ENCODE measurements at places on chromosomes 13 and 19.
A peak's percentile ranks its signal among the peaks of the same experiment; 100 is the strongest.

DNA sequence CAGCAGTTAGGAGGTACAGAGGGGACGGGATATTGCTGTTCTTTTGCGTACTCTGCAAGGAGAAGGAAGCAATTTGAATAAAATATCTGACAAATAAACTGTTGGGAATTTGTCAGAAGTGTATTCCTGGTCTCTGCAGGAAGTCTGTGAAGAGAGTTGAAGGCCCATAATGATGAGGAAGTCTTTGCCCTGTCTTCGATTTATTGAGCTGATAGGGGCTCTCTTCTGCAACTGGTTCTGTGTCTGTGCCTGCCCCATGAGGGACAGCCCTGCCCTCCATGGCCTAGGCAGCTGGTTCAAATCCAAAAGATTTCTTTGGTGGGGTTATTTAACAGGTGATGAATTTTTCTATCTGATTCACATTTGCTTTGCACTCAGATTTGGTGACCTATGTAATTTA is 339.7 kb upstream of the EDNRB start:
- DNase-seq, result no peak

DNA sequence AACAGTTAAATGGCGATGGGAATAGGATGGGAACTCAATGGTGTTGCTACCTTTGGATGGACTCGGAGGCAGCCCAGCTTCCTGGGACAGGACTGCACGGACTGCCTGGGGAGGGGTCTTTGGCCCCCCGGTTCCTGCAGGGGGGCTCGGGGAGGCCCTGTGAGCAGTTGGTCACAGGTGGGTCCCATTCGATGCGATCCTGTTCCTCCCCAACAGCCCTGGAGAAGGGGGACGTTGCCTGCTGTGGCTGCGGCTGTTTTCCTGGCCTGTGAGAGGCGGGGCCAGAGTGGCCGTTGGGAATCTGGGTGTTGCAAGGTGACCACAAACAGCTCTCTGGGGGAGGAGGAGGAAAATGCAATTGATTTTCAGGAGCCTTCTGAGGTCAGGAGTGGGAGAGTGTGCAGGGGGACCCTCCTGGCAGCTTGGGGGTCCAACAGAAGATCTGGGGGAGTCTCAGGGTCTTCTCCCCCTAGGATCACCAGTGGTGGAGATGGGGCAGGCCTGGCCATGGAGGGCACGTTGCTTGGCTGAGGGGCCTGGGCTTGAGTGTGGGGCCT is 1.9 kb upstream of the PLPPR3 start:
- no peak for DNase-seq

- no peak for DNase-seq
Observed at GRCh38 chr13:111973186-111973585, 93.8 kb upstream of the SOX1 start.

GRCh38 chr13:21333186-21333585 is 125.9 kb downstream of the ZDHHC20 start:
- no peak for DNase-seq

DNA sequence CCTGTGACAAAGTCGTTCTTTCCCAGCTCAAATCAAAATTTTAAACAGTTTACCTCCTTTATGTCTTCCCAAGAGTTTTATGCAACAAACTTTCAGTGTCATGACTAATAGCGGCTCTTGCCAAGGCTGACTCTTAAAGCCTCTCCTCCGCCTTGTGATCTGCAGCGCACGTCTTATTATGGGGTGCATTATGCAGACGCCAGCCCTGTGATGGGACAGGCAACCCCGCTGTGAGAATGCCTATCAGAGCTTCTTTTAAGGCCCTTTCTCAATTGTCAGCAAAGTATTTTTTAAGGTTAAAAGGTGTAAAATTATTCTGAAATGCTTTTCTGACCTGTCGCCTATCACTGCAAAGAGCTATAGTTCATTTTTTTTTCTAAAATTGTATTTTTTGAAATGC is 152.8 kb downstream of the SOX1 start:
- no peak for DNase-seq

- no peak for DNase-seq
Observed at GRCh38 chr13:112077729-112078128, 10.8 kb downstream of the SOX1 start.

DNA sequence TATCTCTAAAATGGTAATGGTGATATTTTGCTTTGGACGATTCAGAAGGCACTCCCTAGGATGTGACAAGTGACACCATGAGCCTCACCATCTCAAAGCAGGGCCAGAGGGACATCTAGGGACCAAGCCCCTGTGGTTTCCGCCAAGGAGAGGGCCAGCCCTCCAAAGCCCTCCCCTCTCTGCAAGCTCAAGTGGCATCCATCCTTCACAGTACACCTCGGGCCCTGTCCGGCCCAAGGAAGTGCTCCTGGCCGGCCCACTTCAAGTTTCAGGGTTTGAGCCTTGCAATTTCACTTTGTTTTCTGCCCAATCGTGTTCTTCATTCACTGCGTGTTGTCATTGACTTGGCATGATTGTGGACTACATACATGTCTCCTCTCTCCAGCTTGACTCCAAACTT is 82.5 kb downstream of the TSHZ3 start:
- DNase-seq, result no peak

DNA sequence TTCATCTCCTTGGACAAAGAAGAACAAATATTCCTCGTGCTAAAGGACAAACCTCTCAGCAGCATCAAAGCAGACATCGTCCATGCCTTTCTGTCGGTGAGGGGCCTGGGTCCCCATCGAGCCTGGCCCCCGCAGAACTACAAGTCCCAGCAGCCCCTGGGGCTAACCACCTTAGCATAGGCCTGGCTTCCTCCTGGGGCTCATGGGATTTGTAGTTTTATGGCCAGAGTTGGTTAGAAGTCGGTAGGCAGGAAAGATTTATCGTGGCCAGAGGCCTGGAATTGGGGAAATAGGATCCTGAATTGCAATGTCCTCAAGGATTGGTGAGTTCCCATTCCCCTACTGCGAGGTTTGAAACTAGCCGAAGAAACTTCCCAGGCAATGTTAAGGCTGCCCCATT is 19.6 kb downstream of the TMEM150B start:
- no peak for DNase-seq

GRCh38 chr13:31880851-31881494 is 141.6 kb downstream of the RXFP2 start:
- no peak for DNase-seq

DNA sequence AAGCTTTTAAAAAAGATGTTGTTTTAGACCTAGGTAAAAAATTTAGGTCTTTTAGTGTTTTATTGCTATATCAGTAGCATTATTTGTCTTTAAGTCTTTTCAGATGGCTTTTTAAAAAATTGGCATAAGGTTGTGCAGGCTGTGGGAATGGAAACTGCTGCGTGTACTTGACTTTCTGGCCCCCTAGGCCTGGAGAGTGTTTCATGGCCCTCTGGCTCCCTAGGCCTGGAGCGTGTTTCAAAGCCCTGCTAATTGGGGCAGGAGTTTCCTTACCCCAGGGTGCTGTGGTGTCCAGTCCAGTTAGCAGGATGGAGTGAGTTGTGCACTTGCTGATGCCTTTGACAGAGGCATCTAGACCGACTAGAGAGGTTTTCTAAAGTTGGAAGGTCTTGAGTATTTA is 23.8 kb downstream of the PRAM1 start:
- no peak for DNase-seq

DNA sequence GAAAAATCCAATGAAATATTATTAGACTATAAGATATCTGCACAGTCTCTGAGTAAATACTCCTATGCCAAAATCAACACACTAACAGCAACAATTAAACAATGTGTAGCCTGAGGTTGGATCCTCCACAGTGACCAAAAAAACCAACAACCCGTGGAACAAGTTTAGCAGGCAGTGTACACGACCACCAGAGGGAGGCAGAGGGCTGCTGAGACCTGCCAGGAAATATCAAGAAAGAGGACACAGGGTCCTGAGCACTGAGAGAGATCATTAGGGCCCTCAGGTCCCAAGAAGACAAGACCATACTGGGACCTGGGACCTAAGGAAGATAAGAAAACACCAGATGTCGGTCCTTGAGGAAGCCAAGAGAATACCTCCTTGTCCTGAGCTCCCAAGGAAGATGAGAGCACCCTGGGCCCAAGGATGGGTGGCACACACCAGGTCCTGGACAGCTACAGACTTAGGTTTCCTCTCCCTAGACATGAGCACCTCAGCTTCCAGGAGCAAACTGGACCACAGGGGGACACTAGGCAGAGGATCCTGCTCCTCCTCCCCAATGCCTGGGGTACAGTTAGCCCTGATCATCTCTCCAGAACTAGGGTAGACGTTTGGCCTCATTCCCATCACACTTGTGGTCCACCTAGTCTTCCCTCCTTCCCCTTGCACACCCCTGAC is 822 bp upstream of the ZNF274 start:
- DNase-seq, result peak; percentile 10

DNA sequence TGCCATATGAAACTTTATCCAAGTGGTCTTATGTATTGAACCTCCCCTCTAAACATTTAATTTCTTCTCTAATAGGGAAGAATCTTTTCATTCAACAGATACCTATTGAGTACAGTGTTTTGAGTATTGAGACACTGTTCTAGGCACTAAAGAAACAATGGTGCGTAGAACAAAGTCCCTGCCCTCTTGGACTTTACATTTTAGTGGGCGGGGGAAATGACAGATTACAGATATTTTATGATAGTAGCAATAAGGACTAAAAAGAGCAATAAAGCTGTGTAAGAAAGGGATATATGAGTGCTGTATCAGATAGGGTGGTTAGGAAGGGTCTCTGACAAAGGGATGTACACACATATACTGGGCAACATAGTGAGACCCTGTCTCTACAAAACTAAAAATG is 5.4 kb downstream of the NUDT15 start:
- DNase-seq, result no peak

- DNase-seq, result no peak
Observed at GRCh38 chr13:24516919-24517318, 4.3 kb upstream of the PARP4 start.

- DNase-seq, result no peak
Observed at GRCh38 chr13:58266271-58266670, 634.7 kb downstream of the PCDH17 start.

DNA sequence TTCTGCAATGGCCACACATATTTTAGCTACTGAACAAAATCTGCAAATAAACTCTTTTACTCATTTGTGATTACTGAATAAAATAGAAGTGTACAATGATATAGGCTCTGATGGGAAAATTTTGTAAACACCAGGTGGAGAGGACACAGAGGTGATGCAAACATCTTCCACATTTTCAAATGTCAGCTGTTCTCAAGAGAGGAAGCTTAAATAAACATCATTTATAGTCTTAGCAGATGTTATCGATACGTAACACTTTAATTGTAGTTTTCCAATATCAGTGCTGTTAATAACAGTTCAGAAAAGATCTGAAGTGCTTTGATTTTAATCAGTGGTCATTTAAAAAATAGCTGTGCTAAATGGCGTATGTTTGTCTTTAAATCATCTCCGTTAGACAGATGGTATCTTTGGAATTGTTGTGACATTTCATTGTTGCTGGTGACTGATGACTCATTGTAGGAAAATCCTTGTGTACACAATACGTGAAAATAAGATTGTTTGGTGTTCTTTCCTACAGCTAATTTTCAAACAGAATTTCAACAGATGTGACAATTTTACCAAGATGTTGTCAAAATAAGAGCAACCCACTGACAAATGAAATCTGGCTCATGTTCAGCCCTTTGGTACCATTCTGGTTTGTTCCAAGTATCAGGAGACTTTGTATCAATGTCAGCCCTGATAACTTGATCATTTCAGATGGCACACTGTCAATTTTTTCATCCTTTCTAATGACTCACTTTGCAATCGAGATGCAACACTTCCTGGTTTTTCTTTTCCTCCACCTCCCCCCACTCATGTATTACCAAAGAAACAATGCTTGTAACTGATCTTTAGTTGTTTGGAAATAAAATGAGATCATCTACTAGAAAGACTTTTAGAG is 516.0 kb downstream of the DCT start:
- no peak for DNase-seq

DNA sequence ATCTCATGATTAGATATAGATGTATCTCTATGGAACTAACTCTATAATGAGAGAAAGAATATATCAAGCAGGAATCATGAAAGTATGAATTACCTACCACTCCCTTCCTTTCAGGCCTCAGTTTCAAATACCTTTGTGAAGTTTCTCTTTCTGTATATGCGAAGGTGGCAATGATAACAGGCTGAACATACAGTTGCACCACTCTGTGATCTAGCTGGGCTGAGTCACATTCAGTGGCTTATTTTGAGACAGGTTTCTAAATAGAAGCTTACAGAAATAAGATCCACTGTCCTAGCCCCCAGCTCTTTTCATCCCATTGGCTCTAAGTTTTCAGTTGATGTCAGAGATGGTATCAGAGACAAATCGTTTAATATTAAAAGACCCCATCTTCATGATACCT is 662.0 kb downstream of the SLITRK1 start:
- DNase-seq, result no peak

DNA sequence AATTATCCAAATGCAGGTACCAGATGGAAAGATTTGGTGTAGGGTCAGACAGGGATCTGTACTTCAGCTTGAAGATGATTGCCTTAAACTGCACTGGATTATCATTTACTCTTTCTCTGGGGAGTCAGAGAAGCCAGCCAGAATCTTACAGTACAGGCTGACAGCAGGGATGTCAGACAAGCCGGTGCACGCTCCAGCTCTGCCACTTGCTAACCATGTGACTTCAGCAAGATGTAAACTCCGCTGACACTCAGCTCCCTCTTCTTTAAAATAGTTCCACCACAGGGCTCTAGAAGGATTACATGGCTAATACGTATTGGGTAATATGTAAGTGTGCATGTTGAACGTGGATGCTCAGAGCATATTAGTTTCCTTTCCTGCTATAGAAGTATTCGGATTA is 251.4 kb upstream of the MAB21L1 start:
- no peak for DNase-seq

DNA sequence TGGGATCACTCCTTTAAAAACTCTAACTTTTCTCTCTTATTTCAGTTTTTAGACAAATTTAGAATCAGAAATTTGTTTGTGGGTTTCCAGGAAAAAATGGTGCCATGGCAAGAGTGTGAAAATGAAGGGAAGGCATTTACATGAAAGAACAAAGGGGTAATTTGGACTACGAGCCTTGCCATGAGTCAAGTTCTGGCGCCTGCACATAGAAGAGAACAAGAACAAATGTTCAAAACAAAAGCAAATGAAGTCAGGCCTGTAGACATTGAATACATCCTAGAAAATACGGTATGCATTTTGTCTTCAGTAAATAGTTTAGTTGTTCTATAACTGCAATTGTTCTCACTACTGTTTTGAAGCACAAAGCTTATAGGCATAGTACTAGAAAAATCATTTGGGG is 1390.5 kb downstream of the EFNB2 start:
- DNase-seq, result peak; percentile 15

DNA sequence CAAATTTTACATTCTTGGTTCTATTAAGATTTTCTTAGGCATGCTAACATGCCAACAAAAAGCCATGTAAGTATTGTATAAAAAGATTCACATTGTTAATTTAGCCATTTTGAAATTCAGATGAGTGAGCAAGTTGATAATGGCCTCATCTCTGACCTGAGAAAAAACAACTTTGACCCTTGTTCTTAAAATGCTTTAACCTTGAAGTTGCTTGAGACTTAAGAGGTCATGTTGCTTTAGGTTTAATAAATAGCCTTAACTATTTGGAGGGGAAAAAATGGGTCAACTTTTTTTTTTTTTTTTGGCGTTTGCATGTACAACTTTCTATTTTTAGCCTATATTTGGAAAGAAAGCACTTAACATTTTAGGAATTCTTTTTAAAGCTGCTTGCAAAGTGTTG is 6.0 kb downstream of the MIR17HG start:
- no peak for DNase-seq

- DNase-seq, result no peak
Observed at GRCh38 chr13:100022798-100023197, 41.2 kb downstream of the ZIC2 start.

Data from pulmonary artery endothelial cell (primary cell).